ENCODE measurements at places on chromosomes 16 and 17.

DNA sequence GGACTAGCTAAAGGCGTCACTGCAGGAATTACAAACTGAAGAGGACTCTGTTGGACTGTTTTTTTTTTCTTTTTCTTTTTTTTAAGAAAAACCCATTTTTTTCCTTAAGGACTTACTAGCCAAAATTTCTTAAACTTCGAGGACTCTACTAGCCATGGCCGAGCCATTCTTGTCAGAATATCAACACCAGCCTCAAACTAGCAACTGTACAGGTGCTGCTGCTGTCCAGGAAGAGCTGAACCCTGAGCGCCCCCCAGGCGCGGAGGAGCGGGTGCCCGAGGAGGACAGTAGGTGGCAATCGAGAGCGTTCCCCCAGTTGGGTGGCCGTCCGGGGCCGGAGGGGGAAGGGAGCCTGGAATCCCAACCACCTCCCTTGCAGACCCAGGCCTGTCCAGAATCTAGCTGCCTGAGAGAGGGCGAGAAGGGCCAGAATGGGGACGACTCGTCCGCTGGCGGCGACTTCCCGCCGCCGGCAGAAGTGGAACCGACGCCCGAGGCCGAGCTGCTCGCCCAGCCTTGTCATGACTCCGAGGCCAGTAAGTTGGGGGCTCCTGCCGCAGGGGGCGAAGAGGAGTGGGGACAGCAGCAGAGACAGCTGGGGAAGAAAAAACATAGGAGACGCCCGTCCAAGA, 878 bp downstream of the HEXIM1 start:
- DNase-seq = peak; percentile 71

- DNase-seq = no peak
Measured at GRCh38 chr17:57586196-57586740, 158.8 kb downstream of the CCDC182 start.

GRCh38 chr17:64507413-64507782, 621 bp downstream of the CEP95 start:
- no peak for DNase-seq

GRCh38 chr16:17367923-17368322, 102.8 kb downstream of the XYLT1 start:
- no peak for DNase-seq

GRCh38 chr16:53780051-53780450, 76.1 kb downstream of the FTO start:
- no peak for DNase-seq

DNA sequence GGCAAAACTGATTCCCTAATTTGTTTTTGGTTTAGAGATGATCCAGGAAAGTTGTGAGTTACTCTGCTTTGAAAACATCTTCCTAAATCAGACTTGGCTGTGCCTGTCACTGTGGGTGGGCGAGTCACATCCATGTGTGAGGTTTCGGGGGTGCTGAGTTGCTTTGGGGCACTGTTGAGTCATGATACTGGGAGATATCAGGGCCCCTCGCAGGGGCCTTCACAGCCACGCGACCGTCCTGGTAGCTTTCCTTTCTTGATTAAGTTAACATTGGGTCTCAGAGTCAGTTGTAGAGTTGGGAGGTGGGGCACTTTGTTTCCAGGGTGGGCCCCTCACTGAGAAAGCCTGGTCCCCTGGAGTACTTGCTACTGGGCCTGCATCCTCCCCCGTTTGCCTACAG, 58.3 kb upstream of the LGALS9 start:
- peak; percentile 32 for DNase-seq

DNA sequence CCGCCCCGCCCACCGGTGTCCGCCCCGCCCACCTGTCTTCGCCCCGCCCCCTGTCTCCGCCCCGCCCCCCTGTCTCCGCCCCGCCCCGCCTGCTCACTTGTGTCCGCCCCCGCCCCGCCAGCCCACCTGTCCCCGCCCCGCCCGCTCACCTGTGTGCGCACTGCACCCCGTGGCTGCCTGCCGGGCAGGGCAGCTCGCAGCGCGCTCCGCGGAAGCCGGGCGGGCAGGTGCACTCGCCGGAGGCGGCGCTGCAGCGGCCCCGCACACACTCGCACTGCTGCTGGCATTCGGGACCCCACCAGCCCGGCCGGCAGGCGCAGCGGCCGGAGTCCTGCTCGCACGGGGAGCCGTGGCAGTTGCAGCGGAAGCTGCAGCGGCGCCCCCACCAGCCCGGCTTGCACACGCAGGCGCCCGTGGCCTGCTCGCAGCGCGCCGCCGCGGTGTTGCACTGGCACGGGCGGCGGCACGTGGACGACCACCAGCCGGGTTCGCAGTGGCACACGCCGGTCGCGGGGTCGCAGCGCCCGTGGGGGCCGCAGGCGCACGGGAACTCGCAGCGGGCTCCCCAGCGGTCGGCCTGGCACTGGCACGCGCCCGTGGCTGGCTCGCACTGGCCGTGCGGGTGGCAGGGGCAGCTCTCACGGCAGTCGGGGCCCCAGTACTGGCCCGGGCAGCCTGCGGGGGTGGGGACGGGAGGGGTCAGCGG, 2.1 kb downstream of the SCARF1 start:
- peak; percentile 51 for DNase-seq

DNA sequence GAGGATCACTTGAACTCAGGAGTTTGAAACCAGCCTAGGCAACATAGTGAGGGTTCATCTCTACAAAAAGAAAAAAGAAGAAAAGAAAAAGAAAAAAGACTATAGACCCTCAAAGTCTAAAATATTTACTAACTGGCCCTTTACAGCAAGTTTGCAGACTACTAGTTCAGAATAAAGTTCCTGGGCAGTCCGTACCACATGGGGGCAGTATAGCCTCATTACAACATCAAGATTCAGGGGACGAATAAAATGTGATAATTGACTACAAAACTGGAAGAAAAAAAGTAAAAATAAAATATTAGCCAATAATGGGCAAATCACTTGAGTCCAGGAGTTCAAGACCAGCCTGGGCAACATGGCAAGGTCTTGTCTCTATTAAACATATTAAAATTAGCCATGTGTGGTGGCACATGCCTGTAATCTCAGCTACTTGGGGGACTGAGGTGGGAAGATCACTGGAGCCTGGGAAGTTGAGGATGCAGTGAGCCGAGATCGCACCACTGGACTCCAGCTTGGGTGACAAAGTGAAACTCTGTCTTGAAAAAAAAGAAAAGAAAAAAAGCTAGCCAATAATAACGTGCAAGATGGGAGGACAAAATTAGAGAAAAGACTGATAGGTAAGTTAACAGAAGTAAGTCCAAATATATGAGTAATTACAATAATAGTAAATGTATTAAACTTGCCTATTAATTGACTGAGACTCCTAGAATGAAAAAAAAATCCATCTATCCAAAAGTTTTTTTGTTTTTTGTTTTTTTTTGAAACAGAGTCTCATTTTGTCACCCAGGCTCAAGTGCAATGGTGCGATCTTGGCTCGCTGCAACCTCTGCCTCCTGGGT, 129.4 kb upstream of the SEC14L1 start:
- peak; percentile 18 for DNase-seq
